ENCODE measurements at places on chromosomes 11 and 22.

GRCh38 chr22:30731658-30732057 lies 37.0 kb downstream of the OSBP2 start:
- no peak for DNase-seq

DNA sequence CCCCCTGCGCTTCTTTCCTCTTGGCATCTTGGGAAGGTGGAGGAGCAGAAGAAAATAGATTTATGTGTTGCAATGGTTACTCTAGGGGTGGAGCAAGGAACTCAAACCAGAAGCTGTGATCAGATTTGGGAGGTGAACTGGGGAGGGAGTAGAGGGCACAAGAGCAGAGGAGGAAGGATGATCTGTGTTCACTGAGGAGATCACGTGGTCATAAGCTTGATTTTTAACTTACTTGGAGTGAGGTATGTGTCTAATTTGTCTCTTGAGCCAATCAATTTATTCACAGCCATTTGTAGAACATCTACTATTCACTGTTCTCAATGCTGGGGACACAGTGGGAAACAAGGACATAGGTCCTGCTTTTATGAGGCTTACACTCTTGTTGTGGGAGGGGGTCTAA lies 24.8 kb upstream of the CD82 start:
- DNase-seq = no peak

DNA sequence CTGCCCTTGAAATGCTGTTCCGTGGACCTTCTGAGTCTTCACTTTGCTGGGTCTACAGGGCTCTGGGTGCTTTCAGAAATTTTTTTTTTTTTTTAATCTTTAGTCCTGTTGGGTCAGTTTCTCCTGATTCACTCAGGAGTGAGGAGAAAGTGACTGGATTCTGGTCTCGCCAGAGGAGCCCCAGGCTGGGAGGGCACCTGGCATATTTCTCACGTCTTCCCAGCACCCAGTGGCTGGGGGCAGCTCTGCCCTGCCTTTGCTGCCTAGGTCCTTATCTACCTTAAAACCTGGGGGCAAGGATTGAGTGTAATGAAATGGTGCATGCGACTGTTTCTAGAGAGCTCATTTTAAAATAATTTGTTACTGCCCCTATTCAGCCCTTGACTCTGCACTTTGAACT lies 23.3 kb downstream of the SAMM50 start:
- no peak for DNase-seq

GRCh38 chr11:26974069-26974783 lies 19.7 kb upstream of the FIBIN start:
- no peak for DNase-seq

- no peak for DNase-seq
These were observed 277.3 kb upstream of the FAT3 start for GRCh38 chr11:91947215-91947820.

GRCh38 chr11:23684701-23685100 lies 812.2 kb upstream of the LUZP2 start:
- no peak for DNase-seq

DNA sequence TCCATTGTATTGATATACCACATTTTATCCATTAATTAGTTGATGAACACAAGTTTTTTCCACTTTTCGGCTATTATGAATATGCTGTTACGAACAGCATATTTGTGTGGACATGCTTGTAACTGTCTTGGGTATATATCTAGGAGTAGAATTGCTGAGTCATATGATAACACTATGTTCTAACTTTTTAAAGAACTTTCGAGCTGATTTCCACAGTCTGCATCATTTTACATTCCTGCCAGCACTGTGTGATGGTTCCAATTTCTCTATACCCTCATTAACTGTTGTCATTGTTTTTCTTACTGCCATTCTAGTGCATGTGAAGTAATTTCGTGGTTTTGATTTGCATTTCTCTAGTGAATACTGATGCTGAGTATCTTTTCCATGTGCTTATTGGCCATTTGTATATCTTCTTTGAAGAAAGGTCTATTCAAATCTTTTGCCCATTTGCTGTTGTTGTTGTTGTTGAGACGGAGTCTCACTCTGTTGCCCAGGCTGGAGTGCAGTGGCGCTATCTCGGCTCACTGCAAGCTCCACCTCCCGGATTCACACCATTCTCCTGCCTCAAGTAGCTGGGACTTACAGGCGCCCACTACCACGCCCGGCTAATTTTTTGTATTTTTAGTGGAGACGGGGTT lies 7.4 kb upstream of the RCE1 start:
- DNase-seq = no peak

DNA sequence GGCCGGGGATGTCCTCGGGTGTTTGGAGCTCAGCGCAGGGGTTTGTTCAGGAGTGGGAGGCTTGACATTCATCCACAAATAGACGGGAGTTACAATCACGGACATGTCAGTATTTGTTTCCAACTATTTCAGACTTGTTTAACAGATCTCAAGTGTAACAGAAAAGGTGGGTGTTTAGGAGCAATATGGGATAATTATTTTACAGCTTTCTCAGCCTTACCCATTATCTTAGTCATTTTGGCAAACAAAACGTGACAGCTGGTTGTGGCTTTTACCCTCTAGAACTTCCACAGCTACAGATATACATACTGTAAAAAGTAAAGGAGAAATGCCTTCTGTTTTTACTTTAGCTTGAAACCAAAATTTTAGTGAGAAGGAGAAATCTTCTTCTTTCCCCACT lies 178.7 kb upstream of the TMEM45B start:
- DNase-seq = no peak

DNA sequence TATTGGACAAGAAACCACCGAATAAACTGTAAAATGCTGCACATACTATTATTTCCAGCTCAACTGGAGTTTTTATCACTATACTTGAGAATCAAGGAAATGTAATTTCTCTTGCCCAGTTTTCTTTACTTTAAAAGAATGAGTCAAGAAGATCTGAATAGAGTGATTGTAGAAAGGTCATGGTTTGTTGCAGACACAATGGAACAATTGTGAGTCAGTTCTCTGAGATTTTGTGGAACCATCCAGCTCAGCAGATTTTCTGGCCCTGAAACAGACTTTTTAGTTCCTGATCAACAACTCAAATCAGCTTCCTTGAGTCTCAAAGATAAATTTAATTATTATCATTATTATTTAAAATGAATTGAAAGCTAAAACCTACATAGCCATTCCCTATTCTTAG lies 1.3 kb downstream of the TCN1 start:
- no peak for DNase-seq

DNA sequence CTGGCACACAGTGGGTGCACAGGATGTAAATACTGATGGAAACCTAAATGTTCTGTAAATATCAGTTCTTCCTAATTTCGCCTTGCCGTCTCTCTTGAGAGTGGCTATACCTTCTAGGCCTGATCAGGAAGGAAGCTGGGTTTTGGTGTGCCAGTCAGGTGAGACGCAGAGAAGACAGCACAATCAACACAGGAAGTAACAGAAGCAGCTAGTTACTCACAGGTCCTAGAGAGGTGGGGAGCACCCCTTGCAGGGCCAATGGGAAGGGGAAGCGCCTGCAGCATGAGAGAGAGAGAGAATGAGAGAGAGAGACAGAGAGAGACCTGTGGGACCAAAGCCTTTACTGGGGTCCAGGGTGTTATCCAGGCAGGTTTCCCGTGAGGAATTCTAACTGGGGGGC lies 80.8 kb downstream of the FBLN1 start:
- no peak for DNase-seq

DNA sequence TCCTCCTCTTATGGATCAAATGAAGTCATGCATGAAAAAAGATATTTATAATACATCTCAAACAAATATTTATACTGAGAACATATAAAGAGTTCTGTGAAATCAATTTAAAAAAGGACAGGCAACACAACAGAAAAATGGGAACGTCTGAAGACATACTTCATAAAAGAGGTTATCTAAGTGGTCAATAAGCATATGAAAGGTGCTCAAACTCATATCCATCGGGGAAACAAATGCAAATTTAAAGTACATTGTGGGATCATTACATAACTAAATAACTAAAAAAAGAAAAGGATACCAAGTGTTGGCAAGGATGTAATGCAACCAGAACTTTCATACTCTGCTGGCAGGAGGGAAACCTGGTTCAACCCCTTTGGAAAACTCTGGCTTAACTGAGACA lies 22.3 kb downstream of the TPST2 start:
- no peak for DNase-seq

- no peak for DNase-seq
These were observed at the start of gene ASCL2 for GRCh38 chr11:2270322-2271076. Gene ASCL2, minus strand, starts transcription at chr11:2270588. Its CDS starts 256 bp downstream, at chr11:2270332.

GRCh38 chr11:117606790-117607189 lies 190.2 kb downstream of the DSCAML1 start:
- no peak for DNase-seq

DNA sequence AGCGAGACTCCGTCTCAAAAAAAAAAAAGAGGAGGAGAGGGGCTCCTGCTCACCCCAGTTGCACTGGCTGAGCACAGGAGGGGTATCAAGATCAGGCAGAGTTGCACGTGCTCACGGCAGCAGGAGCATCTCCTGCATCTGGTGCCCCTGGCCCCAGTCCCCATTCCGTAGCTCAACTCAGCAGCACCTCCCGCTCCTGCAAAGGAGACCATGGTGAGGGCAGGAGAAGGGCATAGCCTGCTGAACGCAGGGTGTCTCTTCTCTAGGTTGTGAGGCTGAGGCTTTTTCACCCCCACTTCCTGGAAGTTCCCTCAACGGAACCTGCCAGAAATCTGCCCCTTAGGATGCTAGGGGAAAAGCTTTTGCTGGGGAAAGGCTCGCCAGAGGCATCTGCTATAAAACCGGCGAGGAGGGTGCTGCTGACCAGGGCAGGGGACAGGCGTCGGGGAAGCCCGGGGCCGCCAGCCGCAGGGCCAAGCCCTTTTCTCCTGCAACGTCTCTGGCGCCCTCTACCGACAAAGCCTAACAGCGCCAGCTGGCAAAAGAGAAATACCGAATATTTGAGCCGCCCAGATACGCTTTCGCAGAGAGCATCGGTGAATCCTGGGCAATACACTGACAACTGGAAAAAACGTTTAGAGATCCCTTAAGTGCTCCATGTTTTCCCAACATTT lies 1.0 kb upstream of the PPP6R2 start:
- DNase-seq = peak; percentile 93

DNA sequence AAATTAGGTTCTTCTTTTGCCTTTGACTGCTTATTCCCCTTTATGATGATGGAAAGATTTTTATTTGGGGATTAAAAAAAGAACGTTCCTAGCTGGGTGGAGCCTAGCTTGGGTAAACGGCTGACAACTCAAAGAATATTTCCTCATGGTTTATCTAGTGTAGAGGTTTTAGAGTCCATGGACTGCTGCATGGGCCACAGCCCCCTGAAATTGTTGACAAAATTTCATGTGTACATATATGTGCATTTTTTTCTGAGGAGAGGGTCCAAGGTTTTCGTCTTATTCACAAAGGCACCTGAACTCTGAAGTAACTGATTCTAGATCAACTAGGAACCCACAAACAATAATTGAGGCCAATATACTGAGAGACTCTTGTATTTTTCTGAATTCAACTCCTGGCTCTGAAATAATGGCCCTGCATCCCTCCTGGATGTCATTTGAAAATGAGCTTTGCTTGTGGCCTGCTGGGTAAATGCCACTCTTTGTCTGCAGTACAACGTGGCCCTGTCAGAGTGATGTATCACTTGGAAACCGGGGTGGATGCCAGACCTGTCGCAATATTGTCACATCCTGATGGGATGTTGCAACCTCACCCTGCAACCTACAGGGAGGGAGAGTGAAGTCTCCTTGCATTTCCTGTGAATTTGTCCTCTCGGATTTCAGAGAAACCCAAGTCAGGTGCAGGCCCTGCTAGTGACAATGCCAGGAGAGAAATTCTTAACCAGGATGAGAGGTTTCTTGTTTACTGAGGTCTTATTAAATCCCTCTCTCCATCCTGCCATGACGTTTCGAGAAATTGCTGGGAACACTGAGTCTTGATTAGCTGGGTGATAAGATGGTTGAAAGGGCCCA lies 33.8 kb downstream of the EHF start:
- no peak for DNase-seq

- DNase-seq = no peak
These were observed 433.0 kb downstream of the INSC start for GRCh38 chr11:15547685-15548084.

GRCh38 chr11:70568035-70568813 lies 169.9 kb downstream of the CTTN start:
- no peak for DNase-seq

DNA sequence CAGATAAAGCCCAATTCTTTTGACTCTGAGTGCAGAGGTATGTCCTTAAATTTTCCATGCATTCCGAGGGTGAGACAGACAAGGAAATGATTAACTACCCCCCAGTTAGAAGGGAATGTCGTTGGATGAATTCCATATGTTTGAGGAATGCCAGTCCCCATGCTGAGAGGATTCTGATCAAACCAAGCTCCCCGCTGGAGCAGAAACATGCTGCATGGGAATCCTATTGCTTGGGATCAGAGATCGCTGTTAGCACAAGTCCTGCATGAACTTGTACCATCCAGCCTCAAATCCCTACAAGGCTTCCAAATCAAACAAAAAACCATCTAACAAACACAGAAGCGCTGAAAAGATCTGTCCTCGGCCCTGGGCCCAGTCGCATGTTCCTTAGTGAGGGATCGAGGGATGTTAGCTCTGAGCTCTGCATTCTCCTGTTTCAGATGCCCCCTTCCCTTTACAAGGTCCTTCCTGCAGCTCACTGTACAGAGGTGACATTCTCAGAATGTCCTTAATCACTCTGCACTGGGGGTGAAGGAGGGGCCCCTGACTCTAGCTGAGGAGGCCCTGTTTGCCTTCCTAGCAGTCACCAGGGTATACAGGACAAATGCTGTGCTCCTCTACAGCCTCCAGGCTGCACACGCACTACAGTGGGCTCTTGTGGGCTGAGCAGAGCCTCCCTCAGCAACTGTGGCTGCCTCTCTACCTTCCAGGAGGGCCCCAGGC lies 353.4 kb downstream of the TENM4 start:
- DNase-seq = no peak

DNA sequence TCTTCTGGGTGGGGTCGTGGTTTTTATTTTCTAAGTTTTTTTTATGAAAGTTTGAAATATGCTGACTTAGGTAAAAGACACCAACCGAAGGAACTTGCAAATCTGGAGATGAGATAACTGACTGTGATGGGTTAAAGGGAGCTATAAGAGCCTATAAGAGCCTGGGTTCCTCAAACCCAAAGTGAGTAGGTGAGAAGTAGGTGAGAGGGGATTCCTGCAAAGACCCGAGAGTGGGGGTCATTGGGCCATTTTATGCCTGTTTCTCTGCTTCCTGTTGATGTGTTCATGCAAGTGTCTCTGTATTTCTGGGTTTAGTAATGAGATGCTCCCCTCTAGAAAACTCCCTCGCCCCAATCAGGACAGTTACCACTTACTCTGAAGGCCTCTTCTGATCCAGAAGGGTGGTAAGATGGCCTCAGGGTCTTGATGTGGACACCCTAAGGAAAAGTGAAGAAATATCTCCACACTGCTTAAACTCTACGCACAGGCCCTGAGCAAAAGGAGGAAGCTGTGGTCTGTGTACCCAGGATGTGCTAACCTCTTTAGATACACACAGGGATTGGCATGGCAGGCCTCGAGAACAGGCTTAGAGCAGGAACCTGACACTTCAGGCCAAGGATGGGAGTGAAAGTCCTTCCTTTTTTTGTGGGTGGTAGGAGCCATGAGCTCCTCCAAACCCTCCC lies 1.8 kb downstream of the FLI1 start:
- no peak for DNase-seq

GRCh38 chr11:113035708-113036107 lies 74.5 kb downstream of the NCAM1 start:
- no peak for DNase-seq
